Retina (tissue), 1 donor: ENCODE measurements at places on chromosomes 6 and 20.

- DNase-seq, result peak; percentile 44
These were observed 107.3 kb downstream of the FOXO3 start for GRCh38 chr6:108667993-108668392.

DNA sequence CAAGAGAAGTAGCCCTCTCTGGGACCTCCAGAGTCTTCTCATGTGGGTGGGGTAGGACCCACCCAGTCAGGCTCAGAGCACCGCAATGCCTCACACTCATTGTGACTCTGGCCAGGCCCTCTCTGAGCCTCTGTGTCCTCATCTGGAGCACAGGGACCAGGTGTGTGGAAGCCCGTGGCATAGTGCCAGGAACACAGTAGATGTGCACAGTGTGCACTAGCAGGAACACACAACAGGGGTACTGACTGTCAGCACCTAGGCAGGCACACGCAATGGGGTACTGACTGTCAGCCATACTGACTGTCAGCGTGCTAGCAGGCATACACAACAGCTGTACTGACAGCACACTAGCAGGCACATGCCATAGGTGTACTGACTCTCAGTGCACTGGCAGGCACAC, 2.0 kb upstream of the STMN3 start:
- DNase-seq, result no peak

- DNase-seq, result no peak
These were observed 180.7 kb upstream of the UST start for GRCh38 chr6:148565930-148566663.

- DNase-seq, result no peak
These were observed 36.6 kb upstream of the GFOD1 start for GRCh38 chr6:13523826-13524622.

DNA sequence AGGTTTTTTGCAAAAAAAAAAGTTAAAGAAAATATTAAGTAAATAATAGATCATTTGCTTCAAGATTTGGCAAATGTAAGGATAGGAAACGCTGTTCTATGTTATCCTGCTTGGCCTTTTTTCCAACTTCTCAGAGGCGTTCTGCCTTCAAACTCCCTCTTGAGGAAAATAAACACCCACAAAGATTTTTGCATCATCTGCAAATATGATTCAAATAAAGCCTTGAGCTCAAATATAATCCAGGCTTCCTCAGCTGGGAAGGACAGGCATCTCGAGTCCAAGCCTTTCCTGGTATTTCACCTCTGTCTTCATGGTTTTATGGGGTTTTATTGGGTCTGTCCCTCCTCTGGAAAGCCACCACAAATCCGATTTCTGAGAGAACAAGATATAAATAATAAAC, 67.7 kb upstream of the PTPN1 start:
- no peak for DNase-seq

- no peak for DNase-seq
These were observed 114.7 kb downstream of the PRIM2 start for GRCh38 chr6:57432157-57432556.

GRCh38 chr6:47348316-47348863, 38.7 kb upstream of the TNFRSF21 start:
- DNase-seq, result no peak

- peak; percentile 57 for DNase-seq
These were observed 4.1 kb upstream of the ZKSCAN8 start for GRCh38 chr6:28137505-28137981.

- DNase-seq, result no peak
These were observed 56.6 kb downstream of the SYTL3 start for GRCh38 chr6:158706369-158706982.

DNA sequence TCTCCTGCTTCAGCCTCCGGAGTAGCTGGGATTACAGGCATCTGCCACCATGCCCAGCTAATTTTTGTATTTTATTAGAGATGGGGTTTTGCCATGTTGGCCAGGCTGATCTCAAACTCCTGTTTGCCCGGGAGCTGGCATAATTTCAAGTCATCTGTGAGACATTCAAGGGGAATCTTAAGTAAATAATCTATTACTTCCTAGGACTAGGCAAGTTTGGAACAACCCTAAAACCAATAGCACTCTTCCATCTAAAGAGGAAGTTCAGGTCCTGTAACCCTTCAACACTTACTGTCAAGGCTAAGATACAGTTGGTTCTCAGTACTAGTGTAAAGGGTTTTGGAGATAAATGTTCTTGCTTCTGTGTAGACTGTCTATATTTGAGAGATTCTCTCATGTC, 267.8 kb upstream of the IRAK1BP1 start:
- no peak for DNase-seq

DNA sequence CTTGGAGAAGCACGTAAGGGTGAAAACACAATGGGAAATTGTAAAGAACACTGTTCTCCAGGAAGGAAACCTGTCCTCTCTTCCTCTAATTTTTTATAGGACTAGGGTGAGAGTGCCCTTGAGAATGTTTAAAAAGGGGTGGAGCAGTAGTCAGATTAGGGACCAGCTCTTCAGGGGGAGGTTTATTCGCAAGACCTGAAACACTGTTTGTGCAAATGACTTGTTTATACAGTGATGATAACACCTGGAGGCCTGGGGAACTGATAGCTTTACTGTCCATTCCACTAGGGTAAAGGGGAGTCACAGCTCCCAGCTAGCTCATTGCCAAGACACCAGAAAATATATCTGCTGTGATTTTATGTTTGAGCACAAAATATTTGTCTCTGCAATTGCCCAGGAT, 8.1 kb upstream of the FUT9 start:
- no peak for DNase-seq
